ENCODE measurements at places on chromosomes 6 and 20.

DNA sequence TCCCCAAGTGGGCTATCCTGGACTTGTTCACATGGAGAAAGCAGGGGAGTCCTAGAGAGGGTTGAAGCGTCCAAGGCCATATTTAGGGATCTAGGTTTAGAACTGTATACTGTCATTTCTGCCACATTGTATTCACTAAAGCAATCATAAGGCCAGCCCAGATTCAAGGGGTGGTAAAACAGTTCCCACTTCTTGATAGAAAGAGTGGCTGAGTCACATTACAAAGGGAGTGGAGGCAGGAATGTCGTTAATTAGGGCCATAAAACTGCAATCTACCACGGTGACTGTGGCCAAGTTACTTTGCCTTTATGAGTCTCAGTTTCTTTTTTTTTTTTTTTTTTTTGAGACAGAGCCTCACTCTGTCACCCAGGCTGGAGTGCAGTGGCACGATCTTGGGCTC lies 7.4 kb upstream of the UBR2 start:
- no peak for DNase-seq

- DNase-seq: no peak
Observed at GRCh38 chr6:153595903-153596302, 443.1 kb upstream of the OPRM1 start.

- no peak for DNase-seq
Observed at GRCh38 chr6:129661536-129662405, 48.2 kb downstream of the ARHGAP18 start.

- DNase-seq: no peak
Observed at GRCh38 chr6:112298021-112298745, 43.8 kb upstream of the LAMA4 start.

GRCh38 chr20:43755390-43755789 lies 28.6 kb upstream of the GTSF1L start:
- DNase-seq: no peak

GRCh38 chr6:8325743-8326142 lies 109.6 kb downstream of the SLC35B3 start:
- no peak for DNase-seq

GRCh38 chr6:112478036-112478435 lies 130.9 kb downstream of the RFPL4B start:
- no peak for DNase-seq

- DNase-seq: no peak
Observed at GRCh38 chr20:41242807-41243206, 74.7 kb downstream of the ZHX3 start.

- no peak for DNase-seq
Observed at GRCh38 chr20:31842471-31843157, 2.8 kb downstream of the FOXS1 start.

DNA sequence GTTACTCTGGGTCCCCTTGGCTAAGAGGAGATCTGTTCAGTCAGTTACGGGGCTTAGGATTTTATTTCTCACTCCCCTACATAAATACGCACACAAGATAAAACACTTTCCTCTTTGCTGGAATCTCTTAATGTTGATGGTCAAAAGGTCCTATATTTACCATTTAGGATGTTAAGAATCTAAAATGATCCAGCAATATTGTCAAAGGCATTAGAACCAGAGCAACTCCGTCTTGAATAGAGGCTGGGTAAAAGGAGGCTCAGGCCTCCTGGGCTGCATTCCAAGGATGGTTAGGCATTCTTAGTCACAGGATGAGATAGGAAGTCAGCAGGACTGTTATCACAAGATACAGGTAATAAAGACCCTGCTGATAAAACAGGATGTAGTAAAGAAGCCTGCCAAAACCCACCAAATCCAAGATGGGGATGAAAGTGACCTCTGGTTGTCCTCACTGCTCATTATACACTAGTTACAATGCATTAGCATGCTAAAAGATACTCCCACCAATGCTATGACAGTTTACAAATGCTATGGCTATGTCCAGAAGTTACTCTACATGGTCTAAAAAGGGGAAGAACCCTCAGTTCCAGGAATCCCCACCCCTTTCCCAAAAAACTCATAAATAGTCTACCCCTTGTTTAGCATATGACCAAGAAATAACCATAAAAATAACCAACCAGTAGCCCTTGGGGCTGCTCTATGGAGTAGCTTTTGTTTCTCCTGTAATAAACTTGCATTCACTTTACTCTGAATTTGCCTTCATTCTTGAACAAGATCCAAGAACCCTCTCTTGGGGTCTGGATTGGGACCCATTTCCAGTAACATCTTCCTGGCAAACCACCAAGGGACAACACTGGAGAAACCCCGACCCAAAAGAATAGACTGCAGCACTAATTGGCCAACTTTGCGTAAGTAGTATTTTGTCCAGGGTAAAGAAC lies 107.5 kb downstream of the DTNBP1 start:
- no peak for DNase-seq

- DNase-seq: no peak
Observed at GRCh38 chr6:147099974-147100373, 104.2 kb upstream of the STXBP5 start.

DNA sequence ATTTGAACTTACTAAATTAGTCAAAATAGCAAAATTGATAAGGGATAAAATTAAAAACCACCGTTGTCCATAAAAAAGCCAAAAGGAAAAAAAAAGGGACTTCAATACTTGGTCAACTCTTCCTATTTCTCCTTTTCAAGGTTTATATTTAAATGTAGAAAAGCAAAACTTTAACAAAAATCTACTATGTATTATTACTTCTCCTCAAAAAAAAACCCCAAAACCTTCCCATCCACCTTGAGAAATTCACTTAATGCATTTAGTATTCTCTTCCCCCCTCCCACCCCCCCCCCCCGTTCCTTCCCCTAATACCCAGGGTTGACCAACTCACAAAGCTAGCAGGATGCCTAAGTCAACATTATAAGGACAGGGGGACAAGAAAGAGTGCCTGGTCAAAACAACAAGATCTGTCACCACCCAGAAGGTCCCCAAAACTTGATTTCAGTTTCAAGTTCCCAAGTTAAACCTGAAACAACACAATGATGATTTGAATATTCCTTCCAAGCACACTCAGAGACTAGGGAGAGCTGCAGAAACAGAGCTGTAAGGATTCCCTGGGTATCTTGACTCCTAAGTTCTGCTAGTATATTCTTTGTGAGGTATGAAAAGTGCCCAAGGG lies 14.6 kb downstream of the GMDS start:
- no peak for DNase-seq

GRCh38 chr20:24442909-24443308 lies 26.5 kb upstream of the SYNDIG1 start:
- DNase-seq: no peak

GRCh38 chr20:18188434-18188833 lies 50.8 kb downstream of the KAT14 start:
- no peak for DNase-seq

DNA sequence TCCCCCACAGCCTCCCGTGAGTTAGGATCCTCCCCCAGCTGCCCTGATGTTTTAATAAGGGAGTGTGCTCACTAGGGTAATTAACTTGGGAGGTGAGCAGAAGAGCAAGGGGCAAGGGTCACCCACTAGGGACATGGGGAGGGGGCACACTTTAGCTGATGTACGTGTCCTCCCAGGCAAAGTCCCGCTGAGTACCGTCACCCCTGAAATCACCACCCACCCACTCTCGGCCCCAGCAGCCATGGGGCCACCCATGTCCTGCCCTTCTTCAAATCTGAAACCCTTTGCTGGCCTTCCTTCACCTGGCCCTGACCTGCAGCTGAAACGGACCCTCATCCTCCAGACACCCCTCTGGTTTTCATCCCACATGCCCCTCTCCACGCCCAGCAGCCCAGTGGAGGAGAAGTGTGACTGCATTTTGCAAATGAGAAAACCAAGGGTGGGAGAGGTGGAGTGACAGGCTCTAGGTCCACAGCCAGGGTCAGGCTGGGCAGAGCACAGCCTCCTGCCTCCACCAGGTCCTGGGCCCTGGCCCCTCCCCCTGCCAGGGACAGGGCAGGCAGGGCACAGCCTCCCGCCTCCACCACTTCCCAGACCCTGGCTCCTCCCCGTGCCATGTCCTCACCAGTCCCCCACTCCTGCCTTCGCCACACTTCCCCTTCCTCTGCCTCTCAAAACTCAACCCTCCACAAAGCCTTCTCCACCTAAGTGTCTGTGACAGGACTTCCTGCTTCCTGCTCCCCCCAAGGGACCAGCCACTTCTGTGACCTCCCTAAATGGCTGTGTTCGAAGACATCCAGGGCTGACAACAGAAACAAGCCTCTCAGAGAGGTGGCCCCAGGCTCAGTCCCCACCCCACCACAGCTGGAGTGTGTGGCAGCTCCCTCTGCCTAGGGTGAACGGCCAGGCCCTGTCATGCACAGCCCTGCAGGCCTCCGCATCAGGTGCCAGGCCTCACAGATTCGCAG lies 15.1 kb downstream of the ACSS1 start:
- peak; percentile 82 for DNase-seq

- DNase-seq: no peak
Observed at GRCh38 chr6:125101128-125101527, 52.4 kb upstream of the TPD52L1 start.

- peak; percentile 27 for DNase-seq
Observed at GRCh38 chr6:162442687-162443086, 284.9 kb downstream of the PRKN start.

DNA sequence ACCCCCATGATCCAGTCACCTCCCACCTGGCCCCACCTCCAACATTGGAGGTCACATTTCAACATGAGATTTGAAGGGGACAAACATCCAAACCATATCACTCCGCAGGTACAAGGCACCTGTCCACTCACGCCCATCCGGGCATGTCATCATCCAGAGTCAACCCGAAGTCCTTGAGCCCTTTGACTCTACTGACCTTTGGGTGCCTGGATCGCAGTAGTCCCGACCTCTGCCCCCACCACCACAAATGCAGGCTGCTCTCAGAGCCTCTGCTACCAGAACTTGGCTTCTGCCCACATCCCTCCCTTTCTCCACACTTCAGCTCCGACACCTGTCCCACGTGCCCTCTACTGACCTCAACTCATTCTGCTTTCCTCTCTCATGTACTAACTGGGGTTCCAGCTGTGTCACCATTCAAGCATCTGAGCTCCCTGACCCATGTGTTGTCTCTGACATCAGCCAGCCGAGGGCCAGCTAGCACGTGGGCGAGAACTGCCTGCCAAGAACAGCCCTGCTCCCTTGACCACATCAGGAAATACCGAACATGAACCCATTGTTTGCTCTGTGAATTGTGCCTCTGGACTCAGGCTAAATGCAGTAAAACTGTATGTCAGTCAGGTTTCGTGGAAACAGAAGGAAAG lies 498.3 kb upstream of the SULF2 start:
- no peak for DNase-seq

DNA sequence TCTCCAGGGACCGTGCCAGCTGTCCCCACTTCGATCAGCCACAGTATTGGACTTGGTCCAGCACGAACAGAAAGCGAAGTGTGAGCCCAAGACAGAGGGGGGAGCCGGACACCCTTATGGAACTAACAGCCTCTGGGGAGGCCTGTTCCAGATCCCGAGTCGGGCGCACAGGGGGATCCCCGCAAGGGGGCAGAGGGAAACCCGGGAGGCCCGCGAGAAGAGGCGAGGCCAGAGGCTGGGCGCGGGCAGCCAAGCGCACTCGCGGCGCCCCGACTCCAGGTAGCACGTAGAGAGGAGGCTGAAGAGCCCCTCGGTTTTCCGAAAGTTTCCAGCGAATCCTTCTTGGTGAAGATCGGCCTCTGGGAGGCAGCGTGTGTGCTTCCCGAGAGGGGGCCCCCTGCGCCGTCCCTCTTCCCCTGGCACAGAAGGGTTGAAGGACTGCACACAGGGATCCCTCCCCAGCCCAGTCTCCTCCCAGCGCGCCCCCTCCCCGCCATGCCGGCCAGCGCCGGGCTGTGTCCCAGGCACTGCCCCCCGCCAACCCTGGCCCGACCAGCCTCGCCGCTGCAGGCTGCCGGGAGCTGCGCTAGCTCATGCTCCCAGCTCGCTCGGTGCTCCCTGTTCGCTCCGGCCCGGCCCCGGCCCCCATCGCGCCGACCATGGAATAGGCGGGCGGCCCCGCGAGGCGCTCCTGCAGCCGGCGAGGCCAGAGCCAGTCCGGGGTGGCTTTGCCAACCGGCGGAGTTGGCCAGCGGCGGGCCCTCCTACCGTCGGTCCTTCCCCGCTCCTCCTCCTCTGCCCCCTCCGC lies 577 bp upstream of the SLC24A3 start:
- no peak for DNase-seq

DNA sequence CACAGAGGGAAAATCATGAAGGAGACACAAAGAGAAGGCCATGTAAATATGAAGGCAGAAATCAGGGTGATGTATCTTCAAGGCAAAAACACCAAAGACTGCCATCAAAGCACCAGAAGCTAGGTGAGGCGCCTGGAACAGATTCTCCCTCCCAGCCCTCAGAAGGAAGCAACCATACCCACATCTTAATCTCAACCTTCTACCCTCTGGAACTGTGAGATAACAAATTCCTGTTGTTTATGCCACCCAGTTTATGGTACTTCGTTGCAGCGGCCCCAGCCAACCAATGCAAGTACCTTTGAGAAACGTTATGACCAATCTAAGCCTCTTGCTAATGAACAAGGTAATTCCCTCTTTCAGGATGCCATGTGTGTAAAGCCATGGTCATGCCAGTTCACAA lies 66.2 kb upstream of the STXBP5 start:
- no peak for DNase-seq

DNA sequence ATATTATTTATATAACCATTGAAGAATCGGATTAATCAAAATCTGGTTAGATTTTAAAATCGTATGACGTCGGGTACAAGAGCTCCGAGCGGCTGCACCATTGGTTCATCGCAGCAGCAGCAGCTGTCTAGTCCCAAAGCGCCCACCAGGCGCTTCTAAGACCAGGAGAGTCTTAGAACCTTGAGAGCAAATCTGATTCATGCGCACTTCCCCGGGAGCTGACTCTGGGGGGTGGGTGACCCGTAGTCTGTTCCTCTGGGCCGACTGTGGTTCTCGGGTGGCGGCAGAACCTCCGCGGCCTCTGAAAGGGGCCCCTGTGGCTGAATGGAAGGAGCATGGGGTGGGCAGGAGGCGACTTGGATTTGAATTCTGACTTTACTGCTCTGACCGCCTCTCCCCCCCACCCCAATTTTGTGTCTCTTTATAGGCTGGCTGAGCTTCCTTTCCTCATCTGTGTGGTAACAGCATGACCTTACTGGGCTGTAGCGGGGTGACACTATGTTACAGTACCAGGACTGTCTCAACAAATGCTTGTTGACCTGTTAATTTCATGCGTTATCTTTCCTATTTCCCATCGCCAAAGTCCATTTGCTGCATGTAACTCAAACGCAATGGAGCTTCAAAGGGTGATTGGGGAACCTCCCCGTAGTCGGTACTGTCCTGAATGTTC lies 119.7 kb downstream of the RTN4IP1 start:
- peak; percentile 83 for DNase-seq
